NCI-H446 (cell line): ENCODE measurements at places on chromosomes 12 and 14.

GRCh38 chr14:91405724-91406435 lies 11.7 kb downstream of the CCDC88C start:
- DNase-seq: no peak

- peak; percentile 56 for DNase-seq
These were observed 216.5 kb downstream of the PHLDA1 start for GRCh38 chr12:75814851-75815754.

- DNase-seq: no peak
These were observed 759 bp downstream of the NFYB start for GRCh38 chr12:104137001-104137901.

GRCh38 chr12:119463211-119463926 lies 128.8 kb downstream of the CCDC60 start:
- DNase-seq: no peak

DNA sequence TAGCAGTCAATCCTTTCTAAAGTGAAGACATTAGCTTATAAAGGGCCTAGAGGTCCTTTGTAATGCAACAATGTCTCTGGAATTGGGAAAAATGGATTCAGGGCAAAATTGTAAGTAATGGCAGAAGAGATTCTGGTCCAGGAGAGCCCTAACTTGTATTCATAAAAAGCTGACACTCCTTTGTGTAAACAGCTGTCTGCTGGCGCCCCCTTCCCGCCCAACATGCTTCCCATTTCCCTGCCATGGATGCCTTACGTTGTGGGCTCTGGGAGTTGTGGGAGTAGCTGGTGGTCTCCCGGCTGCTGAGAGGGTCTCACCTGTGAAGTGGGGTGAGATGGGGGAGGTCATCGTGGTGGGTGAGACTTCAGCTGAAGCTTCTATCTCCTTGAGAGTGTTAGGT lies 2.3 kb downstream of the ACRBP start:
- DNase-seq: no peak

DNA sequence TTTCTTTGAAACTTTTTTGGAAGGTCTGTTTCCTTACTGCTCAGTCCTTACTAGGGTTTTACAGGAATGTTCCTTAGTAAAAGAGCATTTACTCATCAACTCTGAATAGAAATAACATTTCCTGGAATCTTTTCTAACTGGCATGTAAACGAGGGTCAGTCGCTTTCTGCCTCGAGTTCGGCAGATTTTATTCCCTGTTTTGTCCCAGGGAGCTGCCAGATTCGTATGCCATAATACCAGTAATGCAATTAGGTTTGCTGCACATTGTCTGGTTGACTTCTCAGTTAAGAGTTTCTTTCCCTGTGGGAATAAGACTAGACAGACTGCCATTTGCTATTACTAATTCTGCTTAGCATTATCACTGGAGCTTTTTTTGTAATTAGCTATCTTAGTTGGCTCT lies 91.9 kb downstream of the VRK1 start:
- DNase-seq: peak; percentile 27

DNA sequence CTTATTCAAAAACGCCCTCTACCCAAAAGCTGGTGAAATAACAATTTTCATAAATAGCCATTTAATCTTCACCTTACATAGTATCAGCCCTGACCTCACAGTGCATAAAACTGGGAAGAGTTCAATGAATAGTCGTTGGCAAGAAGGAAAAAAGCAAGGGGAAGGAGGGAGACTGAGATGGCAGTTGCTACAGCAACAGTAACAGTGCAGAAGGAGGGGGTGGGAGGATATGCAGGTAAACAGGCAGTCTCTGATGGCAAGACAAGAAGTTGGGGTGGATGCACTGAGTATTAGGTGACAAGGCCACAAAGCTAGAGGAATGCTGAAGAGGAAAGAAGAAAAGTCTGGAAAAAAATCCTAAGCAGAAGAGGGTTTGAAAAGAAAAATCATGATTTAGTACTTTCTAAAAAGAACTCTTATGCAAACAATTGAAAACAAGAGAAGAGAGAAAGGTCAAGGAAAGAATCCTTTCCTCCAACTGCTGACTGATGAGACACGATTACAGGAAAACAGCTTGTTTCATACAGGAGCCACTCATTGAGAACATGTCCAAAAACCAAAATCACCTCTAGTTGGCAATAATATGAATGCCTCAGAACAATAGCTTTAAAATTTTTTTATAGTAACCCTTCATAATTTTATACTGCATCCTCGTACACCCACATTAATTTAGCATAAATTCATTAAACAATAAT lies 56.0 kb downstream of the DCAF5 start:
- no peak for DNase-seq

GRCh38 chr14:68634874-68635595 lies 157.8 kb downstream of the ZFP36L1 start:
- no peak for DNase-seq

DNA sequence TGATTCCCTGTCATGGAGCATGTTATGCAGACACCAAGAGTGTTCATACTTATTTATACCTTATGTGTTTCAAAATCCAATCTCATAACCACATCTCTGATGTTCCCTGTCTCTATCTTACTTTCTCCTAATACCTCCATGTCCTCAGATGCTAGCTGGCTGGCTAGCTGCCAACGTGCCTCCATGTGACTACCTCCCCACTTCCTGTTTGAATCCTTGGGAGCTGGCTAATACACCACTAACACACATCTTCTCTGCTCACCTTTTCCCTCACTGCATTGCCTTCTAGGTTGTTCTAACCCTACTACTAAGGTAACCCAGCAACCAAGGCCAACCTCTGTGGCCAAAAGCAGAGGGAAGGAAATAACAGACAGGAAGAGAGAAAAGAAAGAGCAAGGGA lies 27.3 kb downstream of the TTC5 start:
- no peak for DNase-seq

- DNase-seq: peak; percentile 67
These were observed 177.0 kb upstream of the G2E3 start for GRCh38 chr14:30381861-30382480.

GRCh38 chr14:33363682-33364081 lies 425.0 kb downstream of the NPAS3 start:
- DNase-seq: no peak

DNA sequence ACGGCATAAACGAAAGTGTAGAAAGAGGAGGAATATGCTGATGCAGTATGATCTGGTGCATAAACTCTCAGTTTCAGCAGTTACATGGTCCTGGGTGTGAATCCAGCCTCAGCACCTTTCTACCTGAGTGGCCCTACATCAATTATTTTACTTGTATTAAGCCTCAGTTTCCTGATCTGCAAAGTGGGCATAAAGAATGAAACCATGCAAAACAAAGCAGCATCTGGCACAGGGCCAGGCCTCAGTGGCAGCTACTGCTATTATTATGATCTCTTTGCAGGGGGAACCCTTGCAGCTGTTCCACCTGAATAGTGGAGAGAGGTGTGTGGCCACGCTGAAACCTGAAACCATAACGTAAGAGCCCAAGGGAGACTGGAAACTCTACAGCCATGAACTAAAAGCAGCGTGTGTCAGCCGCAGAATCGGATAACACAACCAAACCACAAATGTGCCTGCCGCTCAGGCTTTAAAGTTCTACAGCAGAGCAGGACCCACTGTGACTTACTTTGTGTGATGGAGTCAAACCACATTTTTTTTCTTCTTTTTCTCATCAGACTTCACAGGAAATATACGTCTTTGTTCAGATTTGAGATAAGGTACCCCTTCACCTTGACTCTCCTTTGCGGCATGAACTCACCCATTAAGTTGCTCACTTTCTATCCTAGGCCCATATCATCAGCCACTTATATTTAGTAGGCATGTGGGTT lies 29.2 kb upstream of the FOS start:
- no peak for DNase-seq

- DNase-seq: no peak
These were observed 311.0 kb downstream of the GRIN2B start for GRCh38 chr12:13670285-13670866.

DNA sequence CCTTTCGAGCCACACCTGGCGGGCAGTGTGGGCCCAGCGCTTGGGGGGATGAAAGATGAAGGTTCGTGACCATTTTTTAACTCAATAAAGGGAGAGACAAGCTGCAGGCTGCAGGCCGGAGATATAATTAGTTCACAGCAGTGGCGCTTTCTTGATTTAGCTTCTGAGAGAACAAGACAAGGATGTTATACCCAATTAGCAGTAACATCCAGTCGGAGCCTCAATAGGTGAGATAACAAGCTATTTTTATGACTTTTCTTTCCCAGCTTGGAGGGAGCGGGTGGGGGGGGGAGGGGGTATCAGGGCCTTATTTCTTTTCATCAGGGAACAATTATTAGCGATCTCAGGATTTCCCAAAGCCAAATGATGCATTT lies 9.1 kb downstream of the FAM222A start:
- DNase-seq: no peak

GRCh38 chr12:63821781-63822251 lies 22.7 kb upstream of the SRGAP1 start:
- DNase-seq: no peak

DNA sequence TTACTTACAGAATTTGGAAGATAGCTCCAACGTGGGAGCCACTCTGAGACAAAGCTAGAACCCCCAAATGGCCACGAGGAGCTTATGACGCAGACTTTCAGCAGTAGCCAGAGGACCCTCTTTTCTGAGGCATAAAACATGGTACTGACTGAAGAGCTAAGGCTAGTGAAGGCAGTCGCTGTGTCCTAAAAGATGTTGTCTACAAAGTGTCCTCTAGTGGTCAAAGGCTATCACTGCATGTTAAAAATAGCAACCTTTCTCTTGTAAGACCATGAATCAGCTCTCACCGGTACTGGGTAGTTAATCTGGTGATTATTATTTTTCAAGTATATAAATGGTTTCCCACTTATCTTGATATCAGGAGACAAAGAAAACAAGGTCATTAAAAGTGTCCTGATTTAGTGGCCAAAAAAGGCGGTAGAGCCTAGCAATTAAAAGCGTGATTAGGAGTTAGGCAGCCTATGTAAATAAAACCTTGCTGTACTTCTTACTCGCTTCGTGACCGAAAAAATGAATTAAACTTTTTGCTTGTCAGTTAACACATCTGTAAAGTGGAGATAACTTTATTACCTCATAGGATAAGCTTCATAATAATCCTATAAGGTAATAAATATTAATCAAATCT lies 47.0 kb upstream of the LGR5 start:
- DNase-seq: peak; percentile 80

- DNase-seq: no peak
These were observed 73.6 kb downstream of the ADGRD1 start for GRCh38 chr12:131027264-131027663.

GRCh38 chr14:104542871-104543830 lies 36.4 kb upstream of the C14orf180 start:
- DNase-seq: no peak

DNA sequence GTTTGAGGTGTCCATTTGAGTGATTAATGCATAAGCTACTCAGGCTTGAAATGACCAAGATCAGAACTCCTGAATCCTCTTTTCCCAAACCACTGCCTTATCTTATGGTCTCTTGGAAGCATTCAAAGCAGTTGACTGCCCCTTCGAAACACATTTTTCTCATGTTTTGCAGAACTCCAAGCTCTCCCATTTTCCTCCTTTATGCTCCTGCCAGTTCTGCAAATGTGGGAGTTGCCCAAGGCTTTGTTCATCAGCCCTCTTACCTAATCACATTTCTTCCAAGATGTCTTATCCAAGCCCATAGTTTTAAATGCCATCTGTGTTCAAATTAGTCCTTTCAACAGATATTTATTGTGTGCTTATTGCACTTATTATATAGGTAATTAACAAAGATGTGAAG lies 1.8 kb upstream of the DNAAF2 start:
- no peak for DNase-seq

- no peak for DNase-seq
These were observed 15.3 kb upstream of the PELI2 start for GRCh38 chr14:56102941-56103340.

GRCh38 chr12:111443586-111443985 lies 37.9 kb downstream of the SH2B3 start:
- DNase-seq: no peak

DNA sequence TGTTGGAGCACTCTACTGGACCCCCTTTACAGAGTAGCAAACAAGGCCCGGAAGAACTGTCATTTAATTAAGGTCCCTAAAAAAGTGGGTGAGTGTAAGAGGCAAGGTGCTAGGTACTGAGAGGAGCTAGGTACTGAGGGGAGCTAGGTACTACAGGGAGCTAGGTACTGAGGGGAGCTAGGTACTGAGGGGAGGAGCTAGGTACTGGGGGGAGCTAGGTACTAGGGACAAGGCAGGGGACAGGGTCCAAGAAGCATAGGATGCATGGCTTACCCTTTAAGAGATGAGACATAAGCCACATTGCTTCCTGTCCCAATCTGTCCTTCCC lies 4.9 kb downstream of the KRT5 start:
- no peak for DNase-seq

GRCh38 chr14:47435331-47435965 lies 240.0 kb downstream of the MDGA2 start:
- no peak for DNase-seq

- DNase-seq: no peak
These were observed 86.2 kb downstream of the RIN3 start for GRCh38 chr14:92599811-92600210.

- DNase-seq: no peak
These were observed 27.6 kb downstream of the KITLG start for GRCh38 chr12:88552610-88553079.

GRCh38 chr12:121494093-121494787 lies 86.6 kb downstream of the KDM2B start:
- no peak for DNase-seq

GRCh38 chr14:99910337-99911309 lies 117.4 kb downstream of the EML1 start:
- DNase-seq: no peak

- no peak for DNase-seq
These were observed 49.6 kb downstream of the LRCOL1 start for GRCh38 chr12:132560614-132561426.

DNA sequence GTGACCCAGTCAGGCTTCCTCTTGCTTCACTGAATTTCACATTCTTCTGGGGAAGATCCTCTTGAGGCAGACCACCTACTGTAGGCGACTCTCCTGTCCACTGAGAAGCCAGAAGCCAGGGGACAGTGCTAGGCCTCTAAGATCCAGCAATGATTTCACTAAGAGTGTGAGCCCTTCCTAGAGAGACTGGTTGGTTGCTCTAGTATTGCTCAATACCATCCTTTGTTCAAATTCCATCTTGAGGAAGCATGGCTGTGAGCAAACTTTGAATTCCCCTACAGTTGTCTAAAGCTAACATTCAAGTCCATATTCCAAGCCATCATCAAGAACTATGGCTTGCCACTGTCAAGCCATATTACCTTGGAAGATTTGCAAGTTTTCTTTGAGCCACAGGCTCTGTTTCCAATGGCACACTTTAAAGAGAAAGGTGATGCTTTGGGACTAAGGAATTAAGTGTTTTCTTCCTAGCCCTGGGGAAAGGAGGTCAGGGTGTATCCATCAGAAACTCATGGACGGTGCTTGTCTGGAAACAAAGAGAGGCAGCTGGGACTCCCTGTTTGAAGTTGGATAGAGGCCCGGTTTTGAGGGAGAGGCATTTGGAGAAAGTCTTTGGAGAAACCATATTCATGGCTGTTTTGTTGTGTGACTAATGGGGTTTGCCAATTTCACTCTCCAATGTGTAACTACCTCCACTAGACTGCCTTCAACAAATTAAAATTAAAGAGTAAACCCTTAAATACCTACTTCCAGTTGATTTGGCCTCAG lies 1217.9 kb downstream of the VRK1 start:
- DNase-seq: no peak

- DNase-seq: no peak
These were observed 8.8 kb upstream of the BICDL1 start for GRCh38 chr12:119980242-119980641.
